Kidney (tissue), 22 donors: ENCODE measurements at places on chromosomes 12 and 14.

DNA sequence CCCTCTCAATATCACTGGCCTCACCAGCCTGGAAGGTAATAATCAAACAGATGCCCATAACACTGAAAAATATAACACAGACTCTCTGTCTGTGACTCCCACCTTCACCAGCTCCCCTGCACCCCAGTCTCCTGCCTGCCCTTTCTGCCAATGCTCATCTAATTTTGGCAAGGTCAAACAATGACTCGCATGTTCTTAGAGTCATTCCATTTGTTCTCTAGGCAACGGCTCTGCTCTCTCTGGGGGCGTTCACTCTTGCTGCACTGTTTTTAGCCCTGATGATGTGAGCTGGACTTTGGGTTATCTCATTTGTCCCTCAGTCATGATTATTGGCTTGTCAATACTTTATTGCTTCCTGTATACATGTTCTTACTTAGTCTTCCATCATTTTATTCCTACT is 691.8 kb downstream of the FLRT2 start:
- DNase-seq, result no peak

DNA sequence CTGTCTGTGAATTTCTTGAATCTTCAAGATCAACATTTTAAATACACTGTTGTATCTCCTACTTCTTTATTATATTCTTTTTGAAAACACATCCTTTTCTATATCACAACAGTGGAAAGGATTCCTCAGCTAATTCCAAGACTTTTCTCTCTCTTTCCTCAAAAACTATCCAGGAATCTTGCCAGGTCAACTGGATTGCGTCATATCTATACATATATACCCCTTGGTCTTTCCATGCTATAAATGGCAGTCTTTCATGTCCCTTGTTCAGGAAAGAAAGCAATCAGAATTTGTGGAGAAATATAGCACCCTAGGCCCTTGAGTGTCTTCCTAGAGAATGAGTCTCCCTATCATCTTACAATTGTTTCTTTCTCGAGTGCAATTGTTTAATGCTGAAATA is 149.0 kb downstream of the KCNA5 start:
- DNase-seq, result no peak

GRCh38 chr14:53525608-53526007 is 372.5 kb upstream of the DDHD1 start:
- DNase-seq, result no peak

GRCh38 chr12:115384391-115384790 is 700.4 kb upstream of the TBX3 start:
- DNase-seq, result no peak

DNA sequence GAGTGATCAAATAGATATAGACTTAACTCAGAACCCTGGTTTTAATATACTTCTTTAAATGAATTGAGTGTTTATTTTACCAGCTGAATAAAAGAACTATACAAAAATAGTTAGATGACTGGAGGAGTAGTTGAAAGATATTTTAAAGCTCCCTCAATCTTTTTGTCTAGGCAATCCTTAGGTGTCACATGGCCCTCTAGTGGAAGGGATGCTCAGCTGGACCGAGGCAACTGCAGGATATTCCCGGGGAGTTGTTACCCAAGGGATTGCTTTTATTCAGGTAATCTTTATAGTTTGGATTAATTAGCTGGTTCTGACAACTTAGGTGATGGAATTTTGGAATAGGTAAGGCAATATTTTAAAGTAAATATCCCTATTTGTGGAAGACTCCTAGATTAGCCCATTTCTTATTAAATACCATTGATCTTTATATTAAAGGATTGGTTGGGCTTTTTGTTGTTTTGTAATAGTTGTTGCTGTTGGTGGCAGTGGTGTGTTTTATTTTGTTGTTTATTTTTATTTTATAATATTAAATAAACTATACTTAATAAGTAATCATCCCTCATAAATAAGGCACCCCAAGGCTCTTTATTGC is 57.1 kb downstream of the ZDHHC17 start:
- DNase-seq, result peak; percentile 55

DNA sequence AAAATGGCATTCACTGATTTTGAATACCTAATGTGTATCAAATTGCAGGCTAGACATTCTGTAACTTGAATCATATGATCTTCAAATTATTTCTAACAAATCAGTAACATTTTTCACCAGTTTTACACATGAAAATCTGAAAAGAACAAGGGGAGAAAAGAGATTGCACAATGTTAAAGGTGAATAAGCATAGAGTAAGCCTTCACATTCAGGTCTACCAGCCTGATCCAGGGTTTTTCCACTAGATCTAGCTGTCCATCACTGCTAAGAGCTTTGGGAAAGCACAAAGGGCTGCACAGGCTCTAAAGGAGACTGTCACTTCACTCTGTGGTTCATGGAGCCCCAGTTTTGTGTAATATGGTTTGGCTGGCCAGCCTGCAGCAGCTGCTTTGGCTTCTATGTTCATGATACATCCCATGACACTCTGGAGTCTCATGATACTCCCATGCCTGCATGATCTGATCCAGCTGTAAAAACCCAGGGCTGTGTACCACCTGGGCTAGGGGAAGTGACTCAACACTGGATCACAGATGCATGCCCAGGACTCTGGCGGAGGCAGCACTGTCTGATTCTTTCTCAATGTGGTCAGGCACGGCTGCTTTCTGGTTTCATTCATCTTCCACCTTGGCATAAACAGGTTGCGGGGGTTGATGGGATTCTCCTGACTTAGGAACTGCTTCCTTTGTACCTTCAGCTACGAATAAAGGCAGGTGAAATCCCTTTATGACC is 859.7 kb downstream of the GALC start:
- DNase-seq, result peak; percentile 30

DNA sequence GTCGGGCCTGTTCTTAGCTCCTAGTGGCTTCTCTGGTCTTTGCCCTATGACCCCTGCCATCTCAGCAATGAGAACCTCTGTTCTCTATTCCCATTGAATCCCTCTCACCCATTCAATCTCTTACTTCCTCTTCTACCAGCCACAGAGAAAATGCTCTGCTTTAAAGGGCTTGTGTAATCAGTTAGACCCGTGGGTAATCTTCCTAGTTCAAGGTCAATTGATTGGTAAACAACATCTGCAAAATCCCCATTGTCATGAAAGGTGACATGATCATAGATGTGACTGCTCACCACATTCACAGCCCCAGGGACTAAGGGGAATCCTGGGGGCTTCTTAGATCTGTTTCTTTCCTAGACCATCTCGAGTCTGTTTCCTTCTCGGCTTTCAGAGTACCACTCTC is 7.2 kb upstream of the CCDC197 start:
- no peak for DNase-seq

DNA sequence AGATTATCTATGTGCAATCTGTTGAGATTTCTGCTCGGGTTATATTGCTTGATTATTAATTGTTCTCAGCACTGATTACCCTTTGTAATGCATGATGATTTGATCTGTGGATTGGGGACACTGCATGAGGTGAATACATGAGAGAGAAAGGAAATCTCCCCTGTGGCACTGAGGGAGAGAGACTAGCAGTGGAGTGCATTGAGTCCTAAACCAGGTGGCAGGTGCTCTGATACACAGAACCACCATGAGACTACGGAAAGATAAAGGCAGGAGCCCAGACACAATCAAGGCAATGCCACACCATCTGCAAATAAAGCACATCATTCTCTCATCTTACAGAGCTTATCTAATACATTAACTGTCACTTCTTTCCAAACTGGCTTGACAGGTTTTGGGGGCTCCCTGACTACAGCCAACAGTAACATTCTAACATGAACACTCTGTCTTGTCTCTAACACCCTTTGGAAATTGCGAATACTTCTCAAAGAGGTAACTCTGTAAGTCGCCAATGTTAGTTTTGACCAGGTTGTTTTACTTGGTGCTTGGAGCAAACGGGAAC is 37.6 kb upstream of the TSPAN8 start:
- DNase-seq, result no peak

- DNase-seq, result no peak
Observed at GRCh38 chr12:52210186-52210924, 18.5 kb upstream of the KRT80 start.

DNA sequence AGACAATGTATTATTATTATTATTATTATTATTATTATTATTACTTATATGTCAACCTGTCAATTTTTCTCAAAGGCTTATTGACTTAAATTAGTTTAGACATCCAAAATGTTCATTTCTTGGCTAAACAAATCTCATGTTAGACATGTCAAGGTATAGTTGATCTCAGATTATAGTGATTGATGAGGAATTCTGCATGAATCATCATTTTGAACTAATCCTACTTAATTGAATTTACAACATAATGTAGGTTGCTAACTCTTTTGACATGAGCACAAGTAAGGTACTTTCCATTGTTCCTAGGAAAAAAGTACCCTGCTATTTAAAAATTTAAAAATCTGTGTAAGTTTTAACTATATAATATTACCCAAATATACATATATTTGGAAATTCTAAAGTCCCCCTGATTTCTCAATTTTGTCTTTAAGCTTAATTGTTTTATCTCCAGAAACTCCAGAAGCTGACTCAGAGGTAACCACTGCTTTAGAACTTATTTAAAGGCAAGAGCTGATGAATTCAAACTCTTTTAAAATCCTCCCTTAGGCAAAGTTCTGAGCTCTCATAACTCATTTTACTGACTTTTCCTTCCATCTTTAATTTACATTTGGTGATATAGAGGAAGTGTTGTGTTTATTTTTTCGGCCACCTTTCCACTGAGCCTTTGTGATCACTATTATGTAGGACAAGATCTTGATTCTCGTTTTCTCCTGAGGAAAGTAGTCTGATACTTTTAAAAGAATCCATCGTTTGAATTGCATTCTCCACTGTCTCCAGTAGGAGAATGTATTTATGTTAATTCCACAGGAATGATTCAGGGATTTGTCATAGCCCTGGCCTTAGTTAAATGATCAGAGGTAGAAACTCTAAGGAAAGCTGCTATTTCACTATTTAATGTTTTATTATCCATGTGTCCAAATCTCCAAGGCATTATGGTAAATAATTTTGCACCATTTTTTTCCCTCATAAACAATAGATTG is 1304.5 kb downstream of the AACS start:
- no peak for DNase-seq

GRCh38 chr14:100403105-100403504 is 80.0 kb downstream of the SLC25A47 start:
- no peak for DNase-seq

DNA sequence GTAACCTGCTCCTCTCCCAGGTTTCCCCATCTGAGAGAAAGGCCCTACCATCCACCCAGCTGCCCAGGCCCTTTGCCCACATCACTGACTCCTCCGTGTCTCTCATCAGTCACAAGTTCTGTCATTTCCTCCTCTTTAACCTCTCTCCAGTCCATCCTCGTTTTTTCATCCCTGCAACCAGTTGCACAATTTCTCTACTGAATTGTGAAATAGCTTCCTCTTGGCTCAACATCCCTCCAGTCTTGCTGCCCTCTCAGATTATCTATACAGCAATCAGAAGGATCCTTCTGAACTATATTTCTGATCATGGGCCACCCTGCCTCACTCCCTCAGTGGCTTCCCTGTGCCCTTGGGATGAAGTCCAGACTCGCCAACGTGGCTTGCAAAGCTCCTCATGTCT is 6.8 kb downstream of the FAM161B start:
- DNase-seq, result no peak

- DNase-seq, result no peak
Observed at GRCh38 chr12:89864411-89864810, 155.8 kb upstream of the ATP2B1 start.

DNA sequence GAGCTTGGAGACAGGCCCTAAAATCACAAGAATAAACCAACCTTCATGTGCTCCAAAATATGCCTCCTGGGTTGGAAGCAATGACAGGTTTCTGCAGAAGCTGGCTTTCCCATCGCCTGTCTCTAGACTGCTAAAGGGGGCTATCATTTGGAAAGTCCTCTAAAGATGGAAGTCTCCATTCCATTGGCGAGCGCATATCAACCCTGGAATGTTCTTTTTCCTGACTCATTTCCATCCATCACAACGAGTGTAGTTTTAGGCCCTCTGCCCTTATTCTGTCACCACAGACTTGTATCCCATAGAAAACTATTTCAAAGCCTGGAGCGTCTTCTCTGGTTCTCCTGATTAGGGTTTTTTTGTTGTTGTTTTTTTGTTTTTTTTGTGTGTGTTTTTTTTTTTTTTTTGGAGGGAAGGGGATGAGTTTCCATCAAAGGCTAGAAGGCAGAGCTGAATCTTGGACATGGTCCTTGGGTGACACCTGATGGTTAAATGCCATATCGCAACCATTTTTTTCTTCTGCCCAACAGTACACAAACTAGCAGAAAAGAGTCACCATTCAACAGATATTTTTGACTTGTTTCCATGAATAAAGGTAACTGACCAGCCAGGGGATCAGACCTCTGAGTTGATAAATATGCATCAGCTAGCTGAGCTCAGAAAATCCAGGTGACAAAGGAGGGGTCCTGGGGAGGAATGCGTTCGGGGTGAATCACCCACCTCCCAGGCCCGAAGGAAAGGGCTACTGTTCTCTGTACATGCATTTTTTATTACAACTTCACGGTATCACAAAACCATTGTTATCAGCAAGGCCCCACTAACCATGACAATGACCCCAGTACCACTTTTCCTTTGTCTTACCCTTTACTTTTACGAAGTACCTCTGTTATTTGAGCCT is 40.5 kb downstream of the KCNA5 start:
- DNase-seq, result no peak

DNA sequence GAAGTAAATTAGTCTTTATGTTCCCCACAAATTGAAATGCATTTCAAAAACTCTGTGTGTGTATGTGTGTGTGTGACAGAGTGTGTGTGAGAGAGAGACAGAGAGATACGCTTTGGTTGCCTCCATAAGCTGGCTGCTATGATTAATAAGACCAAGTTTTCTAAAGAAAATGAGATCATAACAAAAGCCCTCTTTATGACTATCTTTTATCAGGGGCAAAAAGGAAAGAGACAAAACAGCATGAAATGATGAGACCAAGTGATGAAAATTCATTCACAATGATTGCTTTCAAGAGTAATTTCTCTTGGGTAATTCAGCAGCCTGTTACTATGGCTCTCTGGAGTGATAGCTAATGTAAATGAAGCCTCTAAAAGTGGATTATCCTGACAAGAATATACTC is 277.6 kb upstream of the PLEKHG7 start:
- no peak for DNase-seq

GRCh38 chr12:47068539-47068938 is 10.9 kb upstream of the PCED1B start:
- DNase-seq, result no peak

- DNase-seq, result no peak
Observed at GRCh38 chr12:109609342-109609741, 35.7 kb downstream of the MVK start.

- DNase-seq, result no peak
Observed at GRCh38 chr12:132025526-132025925, 75.8 kb downstream of the EP400 start.

GRCh38 chr12:108175310-108175709 is 46.2 kb downstream of the WSCD2 start:
- no peak for DNase-seq

- no peak for DNase-seq
Observed at GRCh38 chr12:131737150-131737827, 26.4 kb downstream of the SFSWAP start.

GRCh38 chr12:48716168-48716492 is 377 bp downstream of the CCNT1 start:
- DNase-seq, result no peak

- DNase-seq, result no peak
Observed at GRCh38 chr12:34403706-34404376, 381.5 kb downstream of the ALG10 start.
